ENCODE measurements at places on chromosomes 7 and 10.

- DNase-seq, result no peak
Observed at GRCh38 chr7:11170175-11170574, 196.5 kb downstream of the PHF14 start.

DNA sequence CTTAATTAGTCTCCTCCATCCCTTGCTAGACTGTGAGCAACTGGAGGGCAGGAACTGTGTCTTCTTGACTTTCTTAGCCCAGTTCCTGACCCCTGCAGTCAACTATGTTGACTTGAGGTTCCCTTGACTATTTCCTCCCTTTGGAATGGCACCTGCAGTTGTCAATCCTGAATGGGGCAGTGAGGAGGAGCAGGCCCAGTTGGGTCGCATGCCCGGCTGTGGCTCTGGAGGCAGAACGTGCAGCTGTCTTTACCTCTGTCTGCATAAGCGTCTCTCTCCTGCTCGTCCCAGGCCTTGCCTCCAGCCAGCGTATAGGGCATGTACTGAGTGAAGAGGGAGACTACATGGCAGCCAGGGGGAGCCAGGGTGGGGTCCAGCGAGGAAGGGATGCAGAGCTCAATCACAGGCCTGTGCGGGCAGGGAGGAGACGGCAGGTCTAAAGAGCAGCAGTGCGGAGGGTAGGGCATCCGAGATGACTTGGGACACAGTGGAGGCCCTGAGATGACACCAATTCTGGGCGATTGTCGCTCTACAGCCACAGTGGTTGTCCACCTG lies 26.8 kb downstream of the PYROXD2 start:
- DNase-seq, result no peak

GRCh38 chr10:77144656-77145055 lies 493.0 kb downstream of the KCNMA1 start:
- no peak for DNase-seq

GRCh38 chr7:149845257-149845980 lies 7.2 kb downstream of the ZNF862 start:
- no peak for DNase-seq

- DNase-seq, result no peak
Observed at GRCh38 chr7:23272275-23272674, 25.7 kb downstream of the GPNMB start.

- DNase-seq, result peak; percentile 77
Observed at GRCh38 chr7:127392182-127392565, 334 bp downstream of the ZNF800 start.

GRCh38 chr7:68858497-68858896 lies 739.8 kb upstream of the AUTS2 start:
- no peak for DNase-seq

DNA sequence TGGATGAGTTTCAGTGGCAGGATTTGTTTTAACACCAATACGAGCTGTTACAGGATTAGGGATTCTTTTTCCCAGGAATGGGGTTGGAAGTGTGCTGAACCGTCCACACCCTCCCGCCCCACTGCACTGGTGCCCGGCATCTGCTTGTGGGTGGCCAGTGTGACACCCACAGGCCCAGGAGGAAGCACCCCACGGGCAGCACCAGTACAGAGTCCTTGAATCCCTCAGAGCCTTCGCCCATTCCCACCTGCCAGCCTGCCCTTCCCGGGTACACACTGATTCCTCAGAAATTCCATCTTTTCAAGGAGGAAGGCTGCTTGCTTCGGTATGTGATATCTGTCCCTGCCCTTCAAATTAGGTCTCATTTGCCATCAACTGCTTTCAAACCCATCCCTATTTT lies 15.4 kb downstream of the INSIG1 start:
- no peak for DNase-seq

DNA sequence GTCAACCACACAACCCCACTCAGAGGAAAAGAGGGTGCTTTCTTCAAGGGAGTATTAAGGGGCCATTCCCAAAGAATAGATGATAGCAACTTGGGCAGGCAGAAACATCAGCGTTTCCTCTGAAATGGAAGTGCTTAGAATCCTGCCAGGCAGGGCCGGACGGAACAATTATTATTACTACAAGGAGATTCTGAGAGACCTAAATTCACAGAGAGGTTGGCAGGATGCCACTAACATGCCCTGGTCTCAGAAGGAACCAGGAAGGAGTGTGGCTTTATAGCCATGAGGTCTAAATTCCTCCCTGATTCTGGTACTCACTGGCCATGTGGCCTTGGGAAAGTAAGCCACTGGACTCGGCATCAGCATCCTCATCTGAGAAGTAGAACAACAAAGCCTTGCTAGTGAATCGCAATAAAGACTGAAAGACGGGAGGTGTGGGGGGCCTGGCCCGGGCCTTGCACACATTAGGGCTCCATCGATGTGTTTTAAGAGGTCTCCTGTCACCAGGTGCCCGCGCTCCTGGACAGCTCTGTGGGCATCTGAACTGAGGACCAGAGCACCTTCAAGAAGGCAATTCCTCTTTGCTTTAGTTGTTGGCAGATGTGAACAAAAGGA lies 131.5 kb downstream of the OAT start:
- no peak for DNase-seq

DNA sequence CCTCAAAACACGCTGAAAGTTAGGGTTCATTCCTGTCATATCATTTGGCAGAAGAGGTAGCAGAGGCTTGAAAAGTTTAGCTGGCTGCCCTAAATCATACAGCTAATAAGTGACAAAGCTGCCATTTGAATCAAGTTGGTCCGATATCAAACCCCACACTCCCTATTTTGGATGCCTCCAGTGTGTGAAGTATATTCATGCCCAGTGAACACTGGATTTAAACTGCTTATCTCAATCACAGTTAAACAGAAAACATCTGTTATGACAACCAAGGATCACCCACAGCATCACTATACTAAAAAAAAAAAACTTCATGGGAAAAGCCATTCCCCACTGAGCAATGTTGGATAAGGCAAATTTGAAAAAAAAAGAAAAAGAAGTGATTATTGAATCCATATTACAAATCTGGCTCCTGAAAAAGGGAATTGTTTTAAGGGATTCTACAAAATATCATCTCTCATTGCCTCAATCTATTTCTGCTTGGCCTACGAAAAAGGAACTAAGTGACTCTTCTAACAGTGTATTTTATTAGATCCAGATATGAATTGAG lies 48.3 kb downstream of the ABCB1 start:
- DNase-seq, result no peak

- peak; percentile 19 for DNase-seq
Observed at GRCh38 chr7:95304990-95305389, 19.3 kb downstream of the PON1 start.

GRCh38 chr10:35204650-35205319 lies 78.1 kb downstream of the CREM start:
- DNase-seq, result no peak

- DNase-seq, result peak; percentile 30
Observed at GRCh38 chr7:45026984-45027773, 27.2 kb downstream of the CCM2 start.

- DNase-seq, result no peak
Observed at GRCh38 chr7:106788637-106789036, 76.4 kb upstream of the PIK3CG start.

GRCh38 chr10:46310143-46310514 lies 23.3 kb downstream of the ANTXRL start:
- no peak for DNase-seq

GRCh38 chr10:94211169-94211510 lies 151.6 kb downstream of the NOC3L start:
- no peak for DNase-seq

DNA sequence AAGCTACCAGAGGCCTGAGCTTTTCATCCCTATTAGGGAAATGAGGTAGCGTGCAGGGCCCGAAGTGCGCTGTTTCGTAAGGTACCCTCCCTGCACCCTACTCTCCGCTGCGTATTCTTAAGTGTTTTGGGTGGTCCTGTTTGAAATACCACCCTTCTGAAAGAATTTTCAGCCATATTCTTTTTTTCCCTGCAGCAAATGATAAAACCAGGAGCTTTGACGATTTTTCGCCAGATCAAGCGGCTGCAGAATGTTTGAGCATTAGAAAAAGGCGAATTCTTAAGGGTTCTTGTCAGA lies 1.2 kb downstream of the RSBN1L start:
- DNase-seq, result peak; percentile 43

DNA sequence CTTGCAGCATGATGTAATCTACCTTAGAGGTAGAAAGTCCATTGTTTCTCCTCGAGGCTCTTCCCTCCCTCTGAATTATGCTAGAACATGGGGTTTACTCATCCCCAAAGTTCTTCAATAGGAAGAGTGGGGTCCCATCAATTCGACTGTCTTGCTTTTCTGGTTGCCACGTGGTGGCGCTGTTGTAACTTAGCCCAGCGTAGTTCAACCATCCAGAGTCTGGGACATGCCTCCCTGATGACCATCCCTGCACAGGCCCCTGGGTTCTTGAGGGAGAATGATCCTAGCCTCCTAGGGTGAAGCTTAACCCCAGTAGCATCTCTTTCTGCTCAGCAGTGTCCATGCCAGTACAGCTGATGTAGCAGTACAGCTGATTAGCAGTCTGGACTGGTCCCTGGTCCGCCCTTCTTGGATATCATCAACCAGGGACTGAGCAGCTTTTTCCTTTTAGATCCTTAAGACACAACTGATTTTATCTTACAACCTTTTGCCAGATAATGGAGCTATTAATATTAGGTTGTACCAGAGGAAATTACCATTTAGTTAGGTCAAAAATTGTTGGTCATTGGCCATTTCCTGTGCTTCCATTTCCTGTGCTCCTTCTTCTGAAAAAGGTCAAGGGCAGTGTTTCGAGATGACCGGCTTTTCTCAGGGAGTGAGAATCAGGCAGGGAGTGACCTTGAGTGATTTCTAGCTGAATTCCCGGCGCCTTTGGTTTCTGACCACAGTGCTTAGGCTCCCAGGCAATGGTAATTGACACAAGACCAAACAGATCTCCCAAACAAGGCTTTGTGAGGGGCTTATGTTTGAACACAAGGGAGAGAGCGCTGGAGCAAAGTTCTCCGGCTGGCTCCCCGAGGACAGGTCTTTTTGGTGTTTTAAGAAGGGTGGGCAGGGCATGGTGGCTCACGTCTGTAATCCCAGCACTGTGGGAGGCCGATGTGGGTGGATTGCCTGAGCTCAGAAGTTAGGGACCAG lies 65.4 kb downstream of the TACC2 start:
- DNase-seq, result peak; percentile 15

GRCh38 chr10:110755781-110756180 lies 111.6 kb downstream of the RBM20 start:
- DNase-seq, result no peak

DNA sequence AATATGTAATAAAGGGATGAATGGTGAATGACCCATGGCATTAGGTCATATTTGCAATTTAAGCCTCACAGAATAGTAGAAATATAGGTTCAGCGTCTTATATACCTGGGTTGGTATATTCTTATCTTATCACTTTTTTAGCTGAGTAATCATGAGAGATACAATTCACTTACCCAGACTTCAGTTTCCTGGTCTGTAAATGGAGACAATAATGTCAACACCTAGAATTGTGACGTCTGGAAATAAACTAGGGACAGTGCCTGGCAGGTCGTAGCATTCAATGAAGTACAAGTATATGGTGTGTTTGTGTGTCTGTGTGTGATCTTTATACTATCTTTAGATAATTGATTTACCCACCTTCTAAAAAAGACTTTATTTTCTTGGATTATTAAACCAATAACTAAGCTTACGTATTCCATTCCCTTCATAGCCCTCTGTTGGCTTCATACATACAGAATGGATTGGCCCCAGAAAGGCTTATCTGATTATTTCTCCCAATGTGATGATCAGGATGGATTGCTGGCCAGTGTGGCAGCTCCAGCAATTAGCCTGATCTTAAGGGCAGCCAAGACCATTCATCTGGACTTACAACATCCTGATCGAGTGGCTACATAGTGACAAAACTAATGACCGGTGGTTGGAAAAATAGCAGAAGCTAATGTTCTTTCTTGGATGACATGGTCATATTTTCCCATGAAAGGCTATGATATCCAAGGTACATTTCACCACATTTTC lies 121.2 kb upstream of the NPVF start:
- DNase-seq, result no peak

DNA sequence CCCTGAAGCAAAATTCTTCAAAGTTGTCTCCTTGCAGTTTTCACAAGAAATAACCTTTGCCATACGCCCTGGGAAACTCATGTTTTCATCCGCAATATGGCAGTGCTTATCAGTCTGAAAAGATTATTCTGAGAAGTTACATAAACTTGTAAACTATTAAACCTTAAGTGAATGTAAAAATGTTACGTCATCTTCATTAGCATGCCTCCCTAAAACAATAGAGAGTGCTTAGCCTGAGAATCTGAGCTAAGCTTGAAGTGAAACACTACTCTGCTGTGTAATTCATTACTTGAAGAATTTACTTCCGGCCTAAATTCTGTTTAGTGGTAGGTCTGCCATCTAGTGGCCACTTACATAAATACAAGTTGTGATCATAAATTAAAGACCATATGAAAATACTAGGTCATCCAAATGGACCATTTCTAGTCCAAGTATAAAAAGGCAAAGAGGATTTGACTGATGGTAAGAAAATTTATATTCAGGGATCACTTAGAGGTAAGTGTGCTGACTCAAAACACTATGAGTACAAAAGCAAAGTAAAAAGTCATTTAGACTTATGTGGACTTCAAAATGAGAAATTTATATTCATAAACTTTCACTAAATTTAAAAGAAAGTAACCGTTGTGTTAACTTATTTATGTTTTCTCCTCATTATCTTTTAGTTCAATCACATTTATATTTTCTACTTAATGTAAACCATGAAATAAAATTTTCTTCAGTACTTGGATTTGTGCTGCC lies 745.1 kb upstream of the LRRTM3 start:
- DNase-seq, result no peak

DNA sequence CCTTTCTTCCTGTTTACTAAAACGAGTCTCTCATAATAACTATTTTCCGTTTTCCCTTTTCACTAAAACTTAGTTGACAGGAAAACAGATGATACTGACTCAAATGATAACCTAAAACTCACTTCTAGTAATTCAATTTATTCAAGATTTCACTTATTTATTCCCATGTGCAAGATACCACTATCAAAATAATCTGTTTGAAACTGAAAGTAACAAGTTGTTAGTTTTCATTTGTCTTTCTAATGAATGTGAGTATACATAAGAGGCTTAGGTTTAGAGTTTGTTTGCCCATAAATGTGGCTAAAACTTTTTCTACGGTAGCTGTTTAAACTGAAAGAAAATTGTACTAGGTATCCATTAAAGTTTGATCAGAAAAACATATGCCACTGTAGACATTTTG lies 314.9 kb upstream of the STEAP1 start:
- DNase-seq, result no peak

- no peak for DNase-seq
Observed at GRCh38 chr7:2668401-2668800, 19.6 kb upstream of the AMZ1 start.

DNA sequence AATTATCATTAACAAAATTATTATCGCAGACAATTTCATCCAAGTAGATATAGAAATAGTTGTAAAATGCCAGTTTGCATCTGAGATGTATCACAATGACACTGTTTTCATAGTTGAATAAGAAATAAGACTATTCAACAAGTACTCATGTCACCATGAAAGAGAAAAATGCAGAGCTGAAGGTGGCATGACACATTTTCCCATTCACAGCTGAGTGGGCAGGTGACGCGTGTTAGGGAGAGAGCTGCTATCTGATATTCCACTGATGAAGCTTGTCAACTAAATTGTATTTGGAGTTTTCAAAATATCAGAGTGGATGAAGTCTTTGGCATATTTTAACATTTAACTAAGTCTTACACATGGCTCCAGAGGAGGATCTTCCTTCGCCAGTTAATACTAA lies 70.3 kb upstream of the HDAC9 start:
- DNase-seq, result no peak
